ENCODE measurements at places on chromosomes 3 and 15. TPM values are rescaled to one million over a fixed set of nuclear protein-coding genes. Genes with fewer than 3 reads are reported as not detected.
A peak's percentile ranks its signal among the peaks of the same experiment; 100 is the strongest.

GRCh38 chr3:90069748-90070147, 962.3 kb downstream of the EPHA3 start:
- H3K4me3 ChIP-seq: no peak overlapping the region
- DNase-seq: no peak
- H3K36me3 ChIP-seq: no peaks in the 10 kb centered on the region
- no peaks in the 10 kb centered on the region for H3K27me3 ChIP-seq
- no peaks in the 10 kb centered on the region for H3K4me1 ChIP-seq
- no peak overlapping the region for H3K27ac ChIP-seq

Gene ENTPD3
- total RNA-seq: not detected

DNA sequence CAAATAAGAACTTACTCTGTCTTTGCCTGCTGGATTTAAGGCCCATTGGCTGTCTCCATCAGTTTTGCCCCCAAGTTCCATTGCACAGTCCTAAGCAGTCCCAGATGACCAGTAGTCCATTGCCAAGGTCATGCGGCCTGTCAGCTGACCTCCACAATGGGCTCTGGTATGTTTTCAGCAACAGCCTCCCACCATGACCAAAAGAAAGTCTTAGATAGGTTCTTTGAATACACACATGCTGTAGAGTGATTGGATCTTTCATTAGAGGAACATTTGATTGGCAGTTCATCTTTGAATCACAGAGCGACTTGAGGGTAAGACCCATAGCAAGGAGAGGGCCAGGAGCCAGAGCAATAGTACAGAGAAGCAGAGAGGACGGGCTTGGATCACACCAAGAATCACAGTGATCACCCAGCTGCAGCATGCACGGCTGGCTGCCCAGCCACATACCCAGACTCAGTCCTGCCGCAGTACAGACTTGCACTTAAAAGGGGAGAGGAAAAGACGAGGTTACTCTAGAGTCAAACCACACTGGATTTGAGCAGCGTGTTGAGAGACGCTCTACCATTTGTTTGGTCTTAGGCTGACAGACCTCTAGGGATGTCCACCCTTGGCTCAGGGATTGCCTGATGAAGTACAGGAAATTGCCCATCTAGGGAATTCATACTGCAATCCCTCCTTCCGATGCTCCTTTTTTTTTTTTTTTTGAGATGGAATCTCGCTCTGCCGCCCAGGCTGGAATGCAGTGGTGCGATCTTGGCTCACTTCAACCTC, 50.4 kb downstream of the APH1B start:
- no peak overlapping the region for H3K4me3 ChIP-seq
- H3K27ac ChIP-seq: no peak overlapping the region
- no peaks in the 10 kb centered on the region for H3K36me3 ChIP-seq
- DNase-seq: no peak

DNA sequence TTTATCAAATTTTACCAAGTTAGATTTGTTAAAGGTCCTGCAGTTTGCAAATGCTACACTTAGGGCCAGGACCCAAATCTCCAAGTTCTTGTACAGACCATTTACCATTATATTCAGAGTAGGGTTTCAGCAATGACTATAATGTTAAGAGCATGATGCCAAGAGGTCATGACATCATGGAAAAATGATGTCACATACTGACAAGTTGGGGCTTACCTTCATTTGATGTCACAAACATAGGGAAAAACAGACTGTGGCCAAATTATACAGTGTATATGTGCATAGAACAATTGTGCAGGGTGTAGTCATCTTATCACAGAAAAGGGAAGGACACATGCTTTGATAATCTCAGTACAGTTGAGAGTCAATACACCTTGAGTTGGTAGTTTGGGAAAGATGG, 10.1 kb upstream of the THRB start:
- no peak overlapping the region for H3K4me3 ChIP-seq
- H3K36me3 ChIP-seq: no peaks in the 10 kb centered on the region
- H3K4me1 ChIP-seq: no peaks in the 10 kb centered on the region
- peaks cover 2% of the 10 kb centered on the region for H3K27me3 ChIP-seq
- no peak overlapping the region for H3K27ac ChIP-seq
- no peak for DNase-seq

DNA sequence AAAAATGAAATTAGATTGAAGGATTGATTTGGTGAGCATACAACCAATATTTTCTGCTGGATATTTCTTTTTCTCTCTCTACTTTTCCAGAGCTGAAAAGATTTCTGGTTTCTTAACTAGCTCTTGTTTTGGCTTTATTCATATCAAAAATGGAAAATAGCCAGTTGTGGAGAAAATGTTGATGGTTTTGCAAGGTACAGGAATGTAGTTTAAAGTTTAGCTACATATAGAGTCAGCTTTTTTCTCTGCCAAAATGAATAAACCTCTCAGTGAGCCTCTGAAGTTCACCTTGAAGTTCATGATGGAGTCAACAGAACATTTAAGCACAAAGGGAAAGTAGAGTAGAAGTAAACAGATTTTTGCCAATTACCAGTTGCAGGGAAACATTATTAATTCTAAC, 720.5 kb upstream of the ALCAM start:
- H3K27ac ChIP-seq: no peak overlapping the region
- H3K4me3 ChIP-seq: no peak overlapping the region
- DNase-seq: no peak
- no peaks in the 10 kb centered on the region for H3K4me1 ChIP-seq

DNA sequence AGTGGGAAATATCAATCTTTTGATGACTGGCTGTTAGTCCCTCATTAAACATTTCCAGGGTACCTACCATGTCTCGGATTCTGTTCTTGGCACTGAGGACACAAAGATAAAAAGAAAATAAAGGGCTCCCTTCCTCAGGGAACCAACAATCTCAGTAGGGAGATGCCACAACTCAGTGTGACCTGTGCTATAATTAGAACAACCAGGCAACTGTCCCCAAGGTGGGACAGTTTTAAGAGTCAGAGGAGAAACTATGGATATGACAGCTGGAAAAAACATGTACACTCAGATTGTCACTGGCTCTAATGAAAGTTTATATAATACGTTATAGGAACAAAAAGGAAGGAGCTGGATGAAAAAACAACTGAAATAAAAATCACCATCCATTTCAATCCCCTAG, 23.3 kb upstream of the CMTM8 start:
- peaks cover 9% of the 10 kb centered on the region for H3K4me1 ChIP-seq
- no peaks in the 10 kb centered on the region for H3K27me3 ChIP-seq
- no peak overlapping the region for H3K4me3 ChIP-seq
- no peak for DNase-seq

DNA sequence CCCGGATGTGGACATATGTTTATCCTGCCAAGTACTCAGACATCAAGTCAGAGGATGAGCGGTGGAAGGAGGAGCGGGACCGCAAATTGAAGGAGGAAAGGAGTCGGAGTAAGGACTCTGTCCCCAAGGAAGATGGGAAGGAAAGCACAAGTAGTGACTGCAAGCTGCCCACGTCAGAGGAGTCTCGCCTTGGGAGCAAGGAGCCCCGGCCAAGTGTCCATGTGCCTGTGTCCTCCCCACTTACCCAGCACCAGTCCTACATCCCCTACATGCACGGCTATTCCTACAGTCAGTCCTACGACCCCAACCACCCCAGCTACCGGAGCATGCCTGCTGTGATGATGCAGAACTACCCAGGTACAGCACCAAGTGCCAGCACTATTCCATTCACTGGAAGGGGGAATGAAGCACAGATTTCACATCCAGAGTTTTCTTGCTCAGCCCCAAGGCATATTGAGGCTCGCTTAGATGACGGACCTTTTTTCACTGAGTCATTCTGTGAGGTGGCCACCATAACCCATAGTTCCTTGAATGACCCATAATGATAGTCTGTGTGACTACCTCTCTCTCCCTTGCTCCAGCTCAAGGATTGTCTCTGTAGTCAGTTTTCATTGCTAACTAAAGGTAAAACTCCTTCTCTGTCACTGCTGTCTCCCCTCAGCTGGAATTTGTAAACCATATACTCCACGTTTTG, 97.1 kb downstream of the RBPMS2 start:
- no peak for DNase-seq
- no peaks in the 10 kb centered on the region for H3K4me1 ChIP-seq
- no peaks in the 10 kb centered on the region for H3K27me3 ChIP-seq
- no peak overlapping the region for H3K27ac ChIP-seq
- H3K4me3 ChIP-seq: no peak overlapping the region

Gene COL6A5
- total RNA-seq: not detected

Gene RRP9
- 40.1 TPM for total RNA-seq

GRCh38 chr3:15629860-15630597, 28.5 kb downstream of the BTD start:
- no peaks in the 10 kb centered on the region for H3K36me3 ChIP-seq
- H3K4me1 ChIP-seq: peaks cover 47% of the 10 kb centered on the region
- no peak overlapping the region for H3K27ac ChIP-seq
- DNase-seq: peak; percentile 34

GRCh38 chr3:14455571-14456317, 53.3 kb downstream of the SLC6A6 start:
- peaks cover 21% of the 10 kb centered on the region for H3K36me3 ChIP-seq
- DNase-seq: no peak
- H3K4me1 ChIP-seq: peaks cover 53% of the 10 kb centered on the region
- H3K27ac ChIP-seq: peak overlapping the region; percentile 43
- no peaks in the 10 kb centered on the region for H3K27me3 ChIP-seq

DNA sequence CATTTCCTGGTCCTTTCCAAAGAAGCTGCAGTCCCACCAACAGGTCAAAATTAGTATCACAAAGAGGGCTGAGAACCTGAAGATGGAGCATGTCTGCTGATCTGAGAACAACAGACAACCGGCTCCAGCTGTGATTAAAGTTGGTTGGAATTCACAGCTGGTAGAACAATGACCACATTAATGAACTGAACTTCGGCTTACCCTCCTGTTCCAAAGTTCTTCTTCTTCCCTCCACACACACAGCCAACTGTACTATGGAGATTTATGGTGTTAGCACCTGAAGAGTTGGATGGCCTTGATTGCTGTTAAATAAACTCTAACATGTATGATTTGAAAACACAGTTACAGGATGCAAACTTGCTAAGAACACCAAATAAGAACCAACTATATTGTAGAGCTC, 27.4 kb upstream of the ROPN1 start:
- H3K36me3 ChIP-seq: no peaks in the 10 kb centered on the region
- H3K27ac ChIP-seq: no peak overlapping the region

DNA sequence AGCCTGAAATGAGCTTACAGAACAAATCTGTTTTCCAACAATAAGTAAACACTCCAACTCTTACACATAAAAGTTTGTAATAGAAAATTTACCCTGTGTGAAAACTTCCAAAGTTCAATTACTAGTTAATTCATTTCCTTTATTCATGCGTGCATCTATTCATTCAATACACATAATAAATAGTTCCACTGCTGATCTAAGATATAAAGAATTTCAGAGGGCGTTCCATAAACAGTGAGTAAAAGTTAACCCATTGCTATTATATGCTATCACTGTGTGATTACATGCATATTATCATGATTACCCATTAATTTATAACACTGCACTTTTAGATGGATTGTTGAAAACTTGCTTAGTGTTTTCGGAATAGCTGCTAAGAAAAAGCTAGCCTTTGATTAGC, 36.2 kb upstream of the CFAP20DC start:
- H3K27me3 ChIP-seq: no peaks in the 10 kb centered on the region
- no peak overlapping the region for H3K27ac ChIP-seq
- no peaks in the 10 kb centered on the region for H3K36me3 ChIP-seq
- no peaks in the 10 kb centered on the region for H3K4me1 ChIP-seq

All from neural crest cell (in vitro differentiated cells).